ENCODE measurements at places on chromosomes 13 and 19.

DNA sequence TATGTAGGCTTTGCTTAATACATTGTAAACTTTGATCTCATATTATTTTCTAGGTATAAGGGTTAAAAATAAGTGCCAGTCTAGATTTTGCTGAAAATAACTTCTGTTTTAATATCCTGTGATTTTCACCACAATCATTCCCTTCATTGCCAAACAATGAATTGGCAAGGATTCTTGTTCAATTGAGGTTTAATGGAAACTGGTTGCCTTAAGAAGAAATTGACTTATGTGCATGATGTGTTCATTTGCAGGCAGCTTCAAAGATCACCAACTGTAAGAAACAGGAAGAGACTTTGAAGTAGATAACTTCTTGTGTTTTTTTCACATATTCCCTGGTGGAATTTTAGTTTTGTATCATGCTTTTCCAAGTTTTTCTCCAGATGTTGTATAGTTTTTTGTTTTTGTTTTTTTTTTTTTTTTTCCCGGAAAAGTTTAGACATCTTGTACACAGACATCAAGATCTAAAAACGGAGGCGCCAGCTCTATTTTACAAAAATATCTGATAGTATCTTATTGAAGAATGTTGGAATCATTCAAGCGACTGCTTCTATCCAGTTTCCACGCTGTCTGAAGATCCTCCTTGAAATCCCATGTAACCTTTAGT, 108.3 kb downstream of the POSTN start:
- no peak for DNase-seq

GRCh38 chr19:48989701-48990291, 3.3 kb downstream of the GYS1 start:
- no peak for DNase-seq

DNA sequence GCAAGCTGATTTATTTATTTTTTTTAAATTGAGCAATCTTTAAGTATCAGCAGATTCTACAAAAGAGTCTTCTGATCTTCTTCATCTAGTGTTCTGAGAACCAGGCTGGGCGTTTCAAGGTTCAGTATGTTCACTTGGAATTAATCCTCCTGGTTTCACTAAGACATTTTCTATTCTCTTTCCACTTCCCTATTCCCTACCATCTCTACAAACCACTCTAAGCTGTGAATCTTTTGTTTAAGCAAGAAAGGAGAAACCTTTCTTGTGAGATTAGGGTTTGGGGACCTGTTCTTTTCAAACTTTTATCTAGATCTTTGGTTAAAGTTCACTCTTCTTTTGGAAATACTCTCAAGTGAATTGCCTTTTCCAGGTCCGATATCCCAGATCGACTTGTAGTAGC, 59.3 kb downstream of the URI1 start:
- DNase-seq: no peak

- DNase-seq: no peak
Observed at GRCh38 chr13:103908911-103909310, 842.7 kb upstream of the SLC10A2 start.

DNA sequence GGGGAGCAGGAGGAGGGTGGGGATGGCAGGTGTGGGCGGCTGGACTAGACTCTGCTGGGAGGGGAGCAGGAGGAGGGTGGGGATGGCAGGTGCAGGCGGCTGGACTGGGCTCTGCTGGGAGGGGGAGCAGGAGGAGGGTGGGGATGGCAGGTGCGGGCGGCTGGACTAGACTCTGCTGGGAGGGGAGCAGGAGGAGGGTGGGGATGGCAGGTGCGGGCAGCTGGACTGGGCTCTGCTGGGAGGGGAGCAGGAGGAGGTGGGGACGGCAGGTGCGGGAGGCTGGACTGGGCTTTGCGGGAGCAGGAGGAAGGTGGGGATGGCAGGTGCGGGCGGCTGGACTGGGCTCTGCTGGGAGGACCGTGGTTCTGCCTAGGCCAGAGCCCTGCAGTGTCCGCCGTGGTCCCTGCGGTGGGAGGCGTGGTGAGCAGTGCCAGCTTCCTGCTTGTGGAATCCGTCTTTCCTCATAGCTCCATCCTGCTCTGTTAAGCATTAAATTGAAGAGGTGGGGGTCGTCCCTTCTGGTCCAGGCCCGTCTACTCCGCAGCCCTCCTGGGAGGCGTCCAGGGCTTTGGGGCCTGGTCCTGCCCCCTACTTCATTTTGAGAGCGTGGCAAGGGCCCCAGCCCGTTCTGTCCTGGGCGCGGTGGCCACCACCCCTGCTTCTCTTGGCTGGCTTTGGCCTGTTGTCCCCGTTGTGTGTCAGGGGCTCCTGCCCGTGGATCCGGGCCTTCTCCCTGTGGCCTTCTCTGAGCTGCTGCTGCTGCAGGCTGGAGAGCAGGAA, 4.7 kb downstream of the SPPL2B start:
- no peak for DNase-seq

DNA sequence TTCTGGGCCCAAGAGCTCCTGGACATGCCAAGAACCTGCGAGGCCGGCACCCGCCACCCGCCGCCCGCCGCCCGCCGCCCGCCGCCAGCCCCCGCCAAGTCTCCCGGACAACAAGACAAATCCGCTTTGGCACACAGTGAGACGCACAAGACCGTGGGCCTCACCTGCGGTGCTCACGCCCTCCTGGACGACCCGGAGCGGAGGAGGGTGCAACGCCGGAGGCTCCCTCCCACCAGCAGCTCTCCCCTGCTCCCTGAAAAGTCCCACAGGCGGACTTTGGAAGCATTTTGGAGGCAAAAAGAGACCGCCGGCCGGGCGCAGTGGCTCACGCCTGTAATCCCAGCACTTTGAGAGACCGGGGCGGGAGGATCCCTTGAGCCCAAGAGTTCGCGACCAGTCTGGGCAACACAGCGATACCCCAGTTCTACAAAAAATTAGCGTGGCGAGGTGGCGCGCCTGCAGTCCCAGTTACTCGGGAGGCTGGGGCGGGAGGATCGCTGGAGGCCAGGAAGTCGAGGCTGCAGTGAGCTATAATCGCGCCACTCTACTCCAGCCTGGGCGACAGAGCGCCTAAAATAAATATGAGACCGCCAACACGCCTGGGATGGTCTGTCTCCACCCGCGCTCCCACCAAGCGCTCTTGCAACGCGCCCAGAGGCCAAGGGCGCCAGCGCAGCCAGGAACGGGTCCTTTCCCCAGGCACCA, 783 bp downstream of the RHPN2 start:
- DNase-seq: no peak

GRCh38 chr13:62209529-62209928, 793.9 kb upstream of the PCDH20 start:
- DNase-seq: no peak

DNA sequence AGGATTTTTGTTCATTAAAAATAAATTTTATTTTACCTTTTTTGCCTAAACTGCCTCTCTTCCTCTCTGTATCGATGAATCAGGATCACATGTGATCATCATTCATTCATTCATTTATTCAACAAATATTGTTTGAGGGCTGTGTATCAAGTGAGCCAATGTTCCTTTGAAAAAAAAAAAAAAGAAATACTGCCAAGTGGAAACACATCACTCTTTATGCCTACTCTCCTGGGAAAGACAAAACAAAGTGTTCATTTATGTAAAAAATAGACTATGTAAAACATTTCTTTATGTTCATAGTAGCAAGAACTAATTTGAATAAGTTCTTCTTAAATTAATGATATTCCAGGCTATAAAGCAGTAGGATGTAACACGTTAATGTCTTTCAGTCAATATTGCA, 233.1 kb downstream of the POSTN start:
- DNase-seq: no peak

DNA sequence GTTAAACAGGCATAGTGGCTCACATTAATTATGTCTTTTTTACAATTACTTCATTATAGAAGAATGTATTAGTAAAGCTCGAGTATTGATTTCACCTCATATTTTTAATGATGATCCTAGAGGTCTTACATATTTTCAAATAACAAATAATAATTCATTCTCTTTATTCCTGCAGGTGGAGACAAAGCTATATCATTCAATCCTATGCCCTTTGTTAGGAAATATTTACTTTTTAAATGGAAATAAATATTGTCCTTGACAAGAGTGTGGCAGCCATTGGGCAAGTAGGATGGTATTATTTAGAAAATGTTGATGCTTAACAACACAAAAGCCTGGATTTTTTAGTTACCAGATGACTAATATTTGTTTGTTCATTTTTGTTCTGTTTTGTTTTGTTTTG, 127.6 kb downstream of the COG6 start:
- no peak for DNase-seq

GRCh38 chr19:4390567-4391305, 9.6 kb downstream of the SH3GL1 start:
- DNase-seq: no peak

DNA sequence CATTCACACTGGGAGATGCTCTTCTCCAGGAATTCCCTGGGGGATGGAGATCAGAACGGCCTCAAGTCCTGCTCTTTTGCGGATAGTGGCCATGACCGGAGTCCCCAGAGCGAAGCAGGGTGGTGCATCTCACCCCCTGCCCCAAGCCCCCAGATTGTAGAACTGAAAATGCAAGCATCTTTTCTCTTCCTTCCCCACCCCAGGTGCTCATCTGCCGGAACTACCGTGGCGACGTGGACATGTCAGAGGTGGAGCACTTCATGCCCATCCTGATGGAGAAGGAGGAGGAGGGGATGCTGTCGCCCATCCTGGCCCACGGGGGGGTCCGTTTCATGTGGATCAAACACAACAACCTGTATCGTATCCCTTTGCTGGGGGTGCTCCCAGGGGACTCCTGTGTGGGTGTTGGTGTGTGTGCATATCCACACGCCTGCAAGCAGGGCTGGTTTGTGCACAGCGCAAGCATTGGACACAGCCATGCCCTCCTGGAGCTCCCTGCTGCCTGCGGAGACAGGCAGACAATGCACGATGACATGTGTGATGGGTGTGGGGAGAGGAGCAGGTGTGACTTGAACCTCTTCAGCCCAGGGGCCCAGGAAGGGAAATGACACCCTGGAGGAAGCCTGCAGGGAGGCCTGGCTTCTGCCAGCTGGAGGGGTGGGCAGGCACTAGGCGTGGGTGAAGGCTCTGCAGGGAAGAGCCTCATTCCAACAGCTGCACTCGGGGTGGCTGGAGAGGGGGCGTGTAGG, 5.7 kb downstream of the AP1M1 start:
- no peak for DNase-seq

- peak; percentile 41 for DNase-seq
Observed at GRCh38 chr13:75173457-75174356, 308.3 kb downstream of the TBC1D4 start.

- DNase-seq: no peak
Observed at GRCh38 chr13:36998624-36999041, 507 bp downstream of the ALG5 start.

DNA sequence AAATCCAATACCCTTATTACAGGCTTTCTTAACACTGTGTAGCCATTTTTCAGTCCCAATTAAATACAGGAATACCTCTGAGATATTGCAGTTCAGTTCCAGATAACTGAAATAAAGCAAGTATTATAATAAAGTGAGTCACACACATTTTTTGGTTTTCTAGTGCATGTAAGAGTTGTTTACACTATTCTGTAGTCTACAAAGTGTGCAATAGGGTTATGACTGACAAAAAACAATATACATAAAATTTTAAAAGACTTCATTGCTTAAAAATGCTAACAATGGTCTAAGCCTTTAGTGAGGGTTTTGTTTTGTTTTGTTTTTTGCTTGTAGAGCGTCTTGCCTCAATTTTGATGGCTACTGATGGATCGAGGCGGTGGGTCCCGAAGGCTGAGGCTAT, 434.4 kb upstream of the NBEA start:
- DNase-seq: no peak

DNA sequence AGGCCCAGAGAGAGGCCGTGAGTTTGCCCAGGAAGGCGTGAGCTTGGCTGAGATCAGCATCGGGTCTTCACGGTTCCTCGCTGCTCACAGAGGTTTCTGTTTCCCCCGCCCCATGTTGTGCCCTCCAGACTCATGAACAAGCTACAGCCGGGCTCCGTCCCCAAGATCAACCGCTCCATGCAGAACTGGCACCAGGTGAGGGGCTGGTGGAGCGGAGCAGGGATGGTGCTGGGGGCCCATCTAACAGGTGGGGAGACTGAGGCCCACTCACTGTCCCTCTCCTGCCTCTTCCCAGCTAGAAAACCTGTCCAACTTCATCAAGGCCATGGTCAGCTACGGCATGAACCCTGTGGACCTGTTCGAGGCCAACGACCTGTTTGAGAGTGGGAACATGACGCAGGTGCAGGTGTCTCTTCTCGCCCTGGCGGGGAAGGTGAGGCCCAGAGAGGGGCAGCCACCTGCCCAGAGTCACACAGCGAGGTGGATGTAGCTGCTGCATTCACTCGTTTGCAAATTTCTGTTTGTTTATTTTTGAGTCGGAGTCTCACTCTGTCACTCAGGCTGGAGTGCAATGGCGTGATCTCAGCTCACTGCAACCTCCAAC, 6.0 kb downstream of the CNN2 start:
- no peak for DNase-seq

DNA sequence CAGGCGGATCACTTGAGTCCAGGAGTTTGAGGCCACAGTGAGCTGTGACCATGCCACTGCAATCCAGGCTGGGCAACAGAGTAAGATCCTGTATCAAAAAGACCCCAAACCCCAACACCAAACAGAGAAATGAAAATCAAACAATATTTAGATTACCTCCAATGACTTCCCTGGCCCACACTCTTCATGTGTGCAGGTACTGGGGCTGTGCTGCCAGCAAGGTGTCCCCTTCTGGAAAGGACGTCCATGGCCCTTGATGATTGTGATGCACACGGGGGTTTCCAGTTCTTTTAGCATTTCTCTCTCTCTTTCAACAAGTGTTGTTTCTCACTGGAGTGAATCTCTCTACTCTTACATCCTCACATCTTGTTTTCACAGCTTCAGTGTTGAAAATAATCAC, 23.7 kb upstream of the LGALS14 start:
- no peak for DNase-seq

DNA sequence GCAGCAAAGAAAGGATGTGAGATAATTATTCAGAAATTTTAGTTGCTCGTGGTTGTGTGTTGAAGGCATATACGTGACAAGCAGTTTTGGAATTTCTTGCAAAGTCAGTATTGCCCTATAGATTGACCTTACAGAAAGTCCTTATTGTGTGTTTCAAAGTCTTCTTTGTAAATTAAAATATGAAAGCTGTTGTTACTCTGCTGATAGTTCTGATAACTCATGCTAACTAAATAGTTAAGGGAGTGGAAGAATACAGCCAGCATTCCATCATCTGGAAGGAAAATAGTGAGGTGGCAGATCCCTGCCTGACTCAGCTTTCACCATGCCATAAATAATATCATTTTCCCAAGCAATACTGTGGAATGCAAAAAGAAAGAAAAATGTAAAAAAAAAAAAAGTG, 27.2 kb downstream of the WASF3 start:
- DNase-seq: peak; percentile 65

DNA sequence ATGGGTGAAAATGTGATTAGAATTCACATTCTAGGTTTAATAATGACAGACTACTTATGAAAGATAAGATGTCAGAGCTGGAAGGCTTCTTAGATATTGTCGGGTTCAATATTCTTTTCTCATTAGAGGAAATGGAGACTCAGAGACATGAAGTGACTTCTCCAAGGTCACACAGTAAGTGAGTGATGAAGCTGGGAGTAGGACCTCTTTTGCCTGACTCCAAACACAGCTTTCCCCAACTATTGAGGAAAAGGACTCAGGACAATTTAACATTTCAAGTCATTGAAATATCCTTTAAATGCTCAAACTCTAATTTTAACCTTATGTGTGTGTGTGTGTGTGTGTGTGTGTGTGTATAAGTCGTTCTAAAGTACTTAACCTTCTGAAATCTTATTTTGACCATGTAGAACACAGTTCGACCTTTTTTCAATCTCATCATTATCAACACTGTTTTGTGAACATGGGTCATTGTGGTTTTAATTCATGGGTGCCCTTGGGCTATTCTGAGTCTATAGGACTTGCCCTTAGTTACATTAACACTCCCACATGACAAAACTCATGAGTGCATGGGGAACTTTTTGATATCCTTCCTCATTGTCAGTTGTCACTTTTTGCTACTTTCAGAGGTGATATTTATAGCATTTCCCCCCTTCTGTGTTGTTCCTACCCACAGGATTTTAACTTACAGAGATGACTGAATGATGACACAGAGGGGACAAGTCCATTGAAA, 53.0 kb downstream of the LRCH1 start:
- no peak for DNase-seq
